Effector CD8-positive, alpha-beta T cell (primary cell): ENCODE measurements at places on chromosomes 12 and 14.
A peak's percentile ranks its signal among the peaks of the same experiment; 100 is the strongest.

- no peak for DNase-seq
These were observed 38.2 kb downstream of the RAD52 start for GRCh38 chr12:911191-911826.

DNA sequence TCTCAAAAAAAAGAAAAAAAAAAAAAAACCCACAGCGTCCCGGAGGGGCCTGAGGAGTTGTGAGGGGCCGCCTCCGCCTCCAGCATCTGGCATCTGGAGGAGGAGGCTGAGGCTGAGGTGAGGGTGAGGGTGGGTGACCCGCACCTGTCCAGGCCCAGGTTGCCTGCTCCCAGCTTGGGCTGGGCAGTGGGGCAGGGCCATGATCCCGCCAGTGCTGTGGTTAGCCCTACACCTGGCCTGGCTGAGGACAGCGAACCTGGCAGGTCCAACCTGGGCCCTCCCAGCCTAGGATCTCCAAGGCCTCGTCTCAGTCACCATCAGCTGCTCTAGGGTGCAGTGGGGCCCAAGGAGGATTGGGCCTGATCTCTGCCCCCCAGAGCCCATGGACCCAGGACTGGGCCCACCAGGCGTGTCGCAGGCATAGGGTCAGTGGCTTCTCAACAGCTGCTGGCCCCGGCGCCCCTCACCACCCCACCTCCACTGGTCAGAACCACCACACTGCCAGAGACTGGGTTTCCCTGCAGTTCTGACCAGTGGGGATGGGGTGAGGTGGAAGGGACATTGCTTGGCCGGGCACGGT lies 36.3 kb upstream of the RCOR1 start:
- no peak for DNase-seq

DNA sequence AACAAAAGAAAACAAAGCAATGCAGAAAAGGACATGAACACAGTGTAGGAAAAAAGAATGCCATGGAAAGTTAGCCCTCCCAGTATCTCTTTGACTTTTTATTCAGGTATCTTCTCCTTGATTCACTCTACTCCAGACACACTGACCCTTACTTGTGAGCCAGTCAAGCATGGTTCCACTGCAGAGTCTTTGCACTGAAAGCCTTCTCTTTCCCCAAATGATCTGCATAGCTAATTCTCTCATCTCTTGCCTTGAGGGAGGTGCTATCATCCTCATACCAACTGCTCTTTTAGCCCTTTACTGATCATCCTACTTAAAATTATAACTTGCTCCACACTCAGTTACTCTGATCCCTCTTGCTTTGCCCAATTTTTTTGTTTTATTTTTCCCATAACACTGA lies 101.2 kb upstream of the SLC16A7 start:
- no peak for DNase-seq

DNA sequence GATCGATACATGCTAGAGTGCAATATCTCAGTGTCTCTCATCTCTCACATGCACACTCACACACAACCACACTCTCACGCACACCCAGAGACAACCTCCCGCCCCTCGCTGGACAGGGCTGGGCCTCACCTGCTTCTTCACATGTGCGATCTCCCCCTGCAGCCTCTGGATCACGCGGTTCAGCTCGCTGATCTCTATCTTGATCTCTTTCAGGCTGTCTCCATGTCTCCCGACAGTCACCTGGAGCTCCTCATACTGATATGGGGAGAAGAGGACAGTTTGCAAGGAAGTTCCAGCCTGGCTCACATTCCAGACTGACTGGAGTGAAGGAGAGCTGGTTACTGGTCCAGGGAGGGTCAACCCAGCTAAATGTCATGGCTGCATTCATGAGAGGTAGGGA lies 4.4 kb downstream of the KRT2 start:
- no peak for DNase-seq

GRCh38 chr14:67191768-67192290 lies 2.6 kb downstream of the GARIN2 start:
- DNase-seq = no peak

GRCh38 chr12:63924781-63925180 lies 80.3 kb downstream of the SRGAP1 start:
- no peak for DNase-seq

DNA sequence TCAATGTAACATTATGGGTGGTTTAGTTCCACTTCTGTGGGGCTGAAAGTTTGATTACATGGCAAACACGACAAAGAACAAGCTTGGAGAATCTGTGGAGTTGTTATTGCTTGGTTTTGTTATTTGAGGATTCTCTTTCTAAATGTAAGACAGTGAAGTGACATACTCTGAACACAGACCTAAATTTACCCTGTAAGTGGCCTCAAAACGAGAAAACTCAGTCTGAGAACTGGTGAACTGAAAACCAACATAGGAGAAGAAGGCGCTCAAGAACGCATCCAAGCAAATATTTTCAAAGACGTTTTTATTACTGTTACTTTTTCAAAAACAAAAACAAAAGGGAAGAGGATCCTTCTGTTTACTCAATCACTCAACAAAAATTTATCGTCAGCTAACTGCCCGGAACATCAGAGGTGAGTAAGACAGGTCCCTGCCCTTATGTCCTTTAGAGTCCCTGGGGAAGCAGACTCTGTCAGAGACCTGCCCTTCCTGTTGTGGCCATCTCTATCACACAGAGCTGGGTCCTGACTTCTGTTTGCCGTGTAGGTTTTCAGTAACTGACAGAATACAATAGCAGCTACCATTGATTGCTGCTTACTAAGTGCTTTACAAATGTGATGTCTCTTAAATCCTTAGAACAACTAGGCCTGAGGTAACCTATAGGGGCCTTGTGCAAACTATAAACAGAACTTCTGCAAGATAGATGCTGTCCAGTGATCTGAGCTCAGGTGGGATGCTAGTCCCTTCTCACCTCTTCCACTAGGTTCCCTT lies 79.3 kb upstream of the C12orf71 start:
- DNase-seq = no peak

DNA sequence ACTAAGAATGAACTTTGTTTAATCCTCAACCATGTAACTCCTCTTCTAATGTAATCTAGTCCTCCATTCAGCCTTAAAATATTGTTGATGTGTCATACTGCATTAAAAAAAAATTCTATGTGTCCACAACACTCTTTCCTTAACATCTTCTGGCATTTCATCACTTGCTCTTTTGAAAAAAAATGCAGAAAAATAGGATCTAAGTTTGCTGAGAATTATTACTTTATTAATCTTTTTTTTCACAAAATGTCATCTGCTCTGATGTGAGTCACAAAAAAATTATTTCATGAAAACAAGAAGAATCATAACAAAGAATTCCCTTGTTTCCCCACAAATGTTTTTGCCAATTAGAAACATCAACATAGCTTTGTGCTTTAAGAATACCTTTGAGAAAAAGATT lies 410.1 kb upstream of the MGAT4C start:
- DNase-seq = no peak

- no peak for DNase-seq
These were observed 60.7 kb downstream of the CLMN start for GRCh38 chr14:95258754-95259593.

- DNase-seq = no peak
These were observed 5.5 kb downstream of the MAP3K12 start for GRCh38 chr12:53493610-53494391.

GRCh38 chr12:120439646-120440247 lies 1.8 kb downstream of the COX6A1 start:
- DNase-seq = peak; percentile 75

- no peak for DNase-seq
These were observed 103.1 kb downstream of the HELB start for GRCh38 chr12:66405395-66405794.

GRCh38 chr14:66070542-66071319 lies 415.4 kb upstream of the CCDC196 start:
- DNase-seq = peak; percentile 67

DNA sequence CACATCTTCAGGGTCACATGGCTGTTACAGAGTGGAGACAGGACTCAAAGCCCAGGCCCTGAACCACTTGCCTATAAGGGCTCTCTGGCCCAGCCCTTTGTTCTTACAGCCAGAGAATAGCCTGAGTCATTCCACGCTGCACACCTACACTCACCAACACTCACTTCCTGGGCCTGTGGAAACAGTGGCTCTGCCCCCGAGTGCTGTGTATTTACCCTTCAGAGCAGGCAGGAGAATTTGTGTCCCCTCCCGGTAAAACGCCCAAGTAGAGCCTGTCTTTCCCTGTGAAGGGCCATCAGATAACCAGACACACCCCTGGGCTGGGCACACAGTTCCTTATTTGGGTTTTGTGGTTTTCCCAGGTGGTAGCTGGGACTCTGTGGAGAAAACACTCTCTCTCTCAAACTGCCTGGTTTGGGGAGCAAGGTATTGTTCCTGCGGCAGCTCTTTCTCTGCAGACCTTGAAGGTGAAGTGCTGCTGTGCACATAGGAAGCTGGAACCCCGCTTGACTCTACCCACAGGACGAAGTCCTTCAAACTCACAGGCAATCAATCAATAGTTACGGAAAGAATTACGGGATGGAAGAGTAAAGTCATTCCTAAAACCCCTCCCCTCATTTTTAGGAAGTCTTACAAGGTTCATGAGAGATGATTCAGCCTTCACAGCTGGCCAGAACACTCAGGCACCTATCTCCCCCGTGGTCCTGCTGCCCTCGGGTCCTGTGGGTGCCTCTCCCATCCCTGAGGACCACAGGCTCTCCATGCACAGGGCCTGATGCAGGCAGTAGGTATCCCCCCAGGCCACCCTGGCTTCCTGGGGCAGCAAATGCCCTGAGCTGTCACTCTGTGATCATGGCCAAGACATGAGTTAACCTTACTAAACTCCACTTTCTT lies 20.3 kb downstream of the FIGNL2 start:
- no peak for DNase-seq

DNA sequence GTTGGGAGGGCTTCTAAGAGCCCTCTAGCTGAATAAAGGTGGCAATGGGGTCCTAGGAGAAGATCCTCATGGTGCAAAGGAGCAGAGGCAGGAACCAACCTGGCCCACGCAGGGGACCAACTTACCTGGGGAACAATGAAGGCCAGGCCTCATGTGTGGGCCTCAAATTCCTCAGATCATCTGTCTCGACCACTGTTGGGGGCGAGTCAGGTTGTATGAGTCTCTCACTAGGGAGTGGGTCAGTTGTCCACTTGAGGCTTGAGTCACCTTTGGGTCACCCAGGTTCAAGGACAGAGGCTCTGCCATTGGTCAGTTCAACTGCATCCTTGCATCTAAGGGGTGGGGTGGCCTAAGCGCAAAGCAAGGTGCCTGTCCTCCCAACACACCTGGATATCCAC lies 43.7 kb upstream of the BDKRB2 start:
- no peak for DNase-seq

DNA sequence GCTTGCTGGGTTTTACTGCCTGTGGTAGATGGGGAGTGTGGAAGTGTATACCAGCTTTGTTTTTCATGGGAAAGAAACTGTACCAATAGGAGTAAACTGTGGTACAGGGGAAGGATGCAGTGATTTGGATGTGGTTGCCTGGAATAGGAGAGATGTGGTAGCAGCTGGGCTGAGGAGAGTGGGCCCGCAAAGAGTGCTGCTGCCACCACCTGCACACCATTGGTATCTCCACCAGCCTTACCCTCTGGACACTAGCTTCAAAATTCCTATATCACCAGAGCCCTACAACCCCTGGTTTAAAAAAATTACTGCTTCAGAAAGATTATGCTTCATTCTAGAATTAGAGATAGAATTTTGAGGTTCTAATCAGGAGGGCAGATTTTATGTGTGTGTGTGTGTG lies 53.6 kb downstream of the AKAP6 start:
- no peak for DNase-seq

- DNase-seq = no peak
These were observed 198.7 kb upstream of the EEA1 start for GRCh38 chr12:93127582-93128331.

DNA sequence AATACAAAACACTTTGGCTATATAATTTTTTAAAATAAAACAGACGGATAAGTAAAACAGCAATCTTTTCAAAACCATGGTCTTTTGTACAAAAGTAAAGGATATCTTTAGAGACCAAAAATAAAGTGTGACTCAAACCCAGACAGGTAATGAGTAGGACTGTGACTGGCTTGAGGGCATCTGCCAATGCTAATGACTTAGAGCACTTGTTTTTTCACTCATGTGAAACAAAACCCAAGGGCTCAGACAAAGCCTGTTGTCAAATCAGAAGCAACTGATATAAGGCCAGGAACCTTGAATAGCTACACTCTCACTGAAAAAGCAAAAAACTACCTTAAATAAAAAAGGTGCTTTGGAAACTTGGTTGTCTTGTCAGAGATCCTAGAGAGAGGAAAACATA lies 357.4 kb downstream of the TMEM117 start:
- no peak for DNase-seq

DNA sequence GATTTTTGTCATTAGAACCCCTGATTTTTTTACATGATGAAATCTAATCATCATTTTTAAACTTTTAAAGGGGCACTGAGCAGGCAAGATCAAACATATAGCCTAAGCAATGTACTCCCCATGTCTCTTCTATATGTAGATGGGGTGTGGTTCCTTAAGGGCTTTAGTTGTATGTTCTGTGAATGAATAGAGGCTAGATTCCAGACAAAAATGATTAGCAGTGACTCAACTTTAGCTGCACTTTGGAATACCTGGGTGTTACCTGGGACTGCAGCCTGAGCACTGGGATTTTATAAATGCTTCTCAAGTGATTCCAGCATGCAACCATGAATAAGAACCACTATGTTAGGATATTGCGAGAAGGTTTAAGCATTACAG lies 256.7 kb upstream of the PLEKHG7 start:
- DNase-seq = no peak

- DNase-seq = no peak
These were observed 70.9 kb downstream of the STXBP6 start for GRCh38 chr14:24978862-24979724.

- DNase-seq = no peak
These were observed 6.1 kb upstream of the CNIH1 start for GRCh38 chr14:54447231-54447692.

GRCh38 chr14:77557391-77557790 lies 58.8 kb upstream of the ISM2 start:
- DNase-seq = no peak

- no peak for DNase-seq
These were observed 6.3 kb downstream of the DDX55 start for GRCh38 chr12:123608182-123608581.
